ENCODE measurements at places on chromosomes 1 and 21. TPM values are rescaled to one million over a fixed set of nuclear protein-coding genes. Genes with fewer than 3 reads are reported as not detected.

GRCh38 chr1:21189906-21190500, 13.3 kb upstream of the EIF4G3 start:
- no peaks in the 10 kb centered on the region for H3K36me3 ChIP-seq
- no peaks in the 10 kb centered on the region for H3K4me1 ChIP-seq
- DNase-seq = no peak
- H3K27ac ChIP-seq = no peak overlapping the region
- no peak overlapping the region for H3K4me3 ChIP-seq

GRCh38 chr1:218498056-218498938, 153.2 kb downstream of the TGFB2 start:
- H3K4me1 ChIP-seq = no peaks in the 10 kb centered on the region
- H3K4me3 ChIP-seq = no peak overlapping the region
- H3K27me3 ChIP-seq = no peaks in the 10 kb centered on the region
- no peak for DNase-seq

GRCh38 chr1:182392050-182393028, 749 bp upstream of the GLUL start:
- no peak overlapping the region for H3K4me3 ChIP-seq
- no peaks in the 10 kb centered on the region for H3K36me3 ChIP-seq
- peaks cover 17% of the 10 kb centered on the region for H3K27me3 ChIP-seq
- H3K27ac ChIP-seq = no peak overlapping the region

DNA sequence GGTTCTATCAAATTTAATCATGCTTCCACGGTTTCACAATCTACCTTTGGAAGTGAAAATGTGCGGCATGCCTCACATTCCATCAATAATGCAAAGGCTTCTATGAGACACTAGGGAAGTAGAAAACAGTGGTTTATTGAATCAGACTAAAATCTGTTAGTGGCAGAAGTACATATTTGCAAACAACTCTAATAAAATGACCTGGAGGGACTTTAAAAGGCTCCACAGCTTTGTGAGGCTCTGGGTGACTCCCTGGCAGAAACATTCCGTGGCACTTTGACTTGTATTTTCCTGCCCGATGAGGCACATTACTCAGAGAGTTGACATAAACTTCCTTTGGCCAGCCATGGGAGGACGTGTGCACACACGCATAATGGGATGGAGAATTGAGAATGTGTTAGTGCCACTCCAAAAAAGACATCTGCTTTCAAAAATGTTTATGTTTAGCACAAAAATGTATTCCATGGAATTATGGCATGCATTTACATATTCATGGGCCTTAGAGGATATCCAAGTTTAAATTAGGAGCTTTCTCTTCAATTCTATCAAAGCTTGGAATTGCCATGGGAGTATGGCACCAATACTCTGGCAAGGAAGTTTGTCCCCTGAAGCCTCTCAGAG, 60.0 kb upstream of the SSX2IP start:
- H3K4me3 ChIP-seq = no peak overlapping the region
- H3K27me3 ChIP-seq = peaks cover 20% of the 10 kb centered on the region
- H3K36me3 ChIP-seq = no peaks in the 10 kb centered on the region
- DNase-seq = no peak
- no peaks in the 10 kb centered on the region for H3K4me1 ChIP-seq

DNA sequence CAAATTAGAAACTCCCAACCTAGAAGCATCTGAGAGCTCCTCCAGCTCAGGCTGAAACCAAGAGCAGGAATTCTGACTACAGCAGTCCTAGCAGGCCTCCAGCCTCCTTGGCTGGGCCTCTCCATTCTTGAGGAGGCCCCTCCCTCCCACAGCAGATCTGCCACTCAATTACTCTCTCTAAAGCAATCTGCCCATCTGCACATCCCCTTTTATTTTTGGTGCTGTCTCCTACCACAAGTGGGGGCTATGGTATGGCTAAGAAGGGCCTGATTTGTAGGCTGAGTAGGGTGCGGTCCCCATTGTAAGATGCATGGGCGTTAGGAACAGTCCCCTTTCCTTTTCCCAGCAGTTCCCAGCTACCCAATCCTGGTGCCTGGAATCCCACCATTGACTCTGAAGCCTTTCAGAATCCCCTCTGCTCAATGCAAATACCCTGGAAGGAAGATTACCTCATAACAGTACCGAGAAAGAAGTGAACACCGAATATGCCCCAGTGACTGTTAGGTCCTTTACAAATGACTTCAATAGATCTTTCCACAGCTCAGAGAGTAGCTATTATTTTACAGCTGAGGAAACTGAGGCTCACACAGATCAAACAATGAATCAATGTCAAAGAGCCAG, 11.6 kb upstream of the TTC39A start:
- no peaks in the 10 kb centered on the region for H3K36me3 ChIP-seq
- H3K27ac ChIP-seq = no peak overlapping the region
- no peak overlapping the region for H3K4me3 ChIP-seq
- no peak for DNase-seq

DNA sequence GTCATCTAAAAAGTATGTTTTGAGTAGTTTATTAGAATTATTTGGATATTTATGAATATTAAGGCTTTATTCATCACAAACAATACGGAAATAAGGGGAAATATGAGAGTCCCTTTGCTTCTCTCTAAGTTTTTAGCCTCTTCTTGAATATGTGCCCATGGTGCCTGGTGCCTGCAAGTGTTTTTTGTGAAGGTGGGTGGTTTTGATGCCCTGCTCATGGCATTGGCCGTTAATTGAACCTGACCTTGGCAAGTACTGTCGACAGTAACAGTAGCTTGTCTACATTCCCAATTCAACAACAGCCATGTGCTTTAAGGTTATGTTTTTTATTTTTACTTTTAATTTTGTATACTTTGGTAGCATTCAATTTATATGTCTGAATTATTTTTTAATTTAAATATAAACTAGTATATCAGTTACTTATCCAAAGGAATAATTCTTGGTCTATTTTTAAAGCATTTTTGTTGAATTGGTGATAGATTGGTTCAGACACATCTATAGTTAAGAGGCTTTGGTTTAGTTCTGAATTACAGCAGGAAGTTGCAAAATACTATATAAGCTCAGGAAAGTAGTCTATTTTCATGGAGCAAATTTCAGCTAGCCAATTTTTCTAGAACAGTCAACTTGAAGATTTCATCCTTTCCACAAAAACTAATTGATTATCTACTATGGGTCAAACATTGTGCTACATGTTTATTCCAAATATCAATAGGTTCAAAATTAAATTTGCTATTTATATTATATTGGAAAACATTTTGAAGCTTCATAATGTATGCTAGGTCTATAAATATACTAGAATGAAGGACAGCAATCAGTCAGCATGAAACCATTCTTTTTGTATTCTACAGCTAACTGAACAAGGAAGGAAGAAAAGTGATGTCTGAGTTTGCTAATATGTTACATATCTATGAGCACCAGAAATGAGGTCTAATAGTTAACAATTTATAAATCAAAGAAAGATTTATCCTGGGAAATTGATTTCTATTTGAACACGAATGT, 184.4 kb downstream of the MRPL39 start:
- H3K27ac ChIP-seq = no peak overlapping the region
- no peak overlapping the region for H3K4me3 ChIP-seq
- no peaks in the 10 kb centered on the region for H3K27me3 ChIP-seq
- DNase-seq = no peak
- H3K36me3 ChIP-seq = no peaks in the 10 kb centered on the region

- H3K27me3 ChIP-seq = no peaks in the 10 kb centered on the region
- H3K4me1 ChIP-seq = no peaks in the 10 kb centered on the region
- H3K36me3 ChIP-seq = no peaks in the 10 kb centered on the region
- no peak overlapping the region for H3K27ac ChIP-seq
Measured at GRCh38 chr1:38624336-38625039, 235.1 kb downstream of the RRAGC start.

DNA sequence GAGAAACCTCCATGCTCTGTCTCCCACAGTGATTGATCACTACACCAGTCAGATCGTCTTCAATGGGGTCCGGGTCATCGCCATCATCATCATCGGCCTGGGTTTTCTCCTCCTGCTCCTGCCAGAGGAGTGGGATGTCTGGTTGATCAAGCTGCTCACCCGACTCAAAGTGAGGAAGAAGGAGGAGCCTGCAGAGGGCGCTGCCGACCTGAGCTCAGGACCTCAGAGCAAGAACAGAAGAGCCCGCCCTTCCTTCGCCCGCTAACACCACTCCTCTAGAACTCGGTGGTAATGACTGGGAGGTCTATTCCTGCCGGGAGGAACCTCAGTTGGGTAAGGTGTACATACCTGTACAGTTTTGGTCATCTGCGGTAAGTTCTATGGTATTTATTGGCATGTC, 50.3 kb upstream of the COA6 start:
- peak; percentile 35 for DNase-seq
- no peaks in the 10 kb centered on the region for H3K27me3 ChIP-seq
- H3K4me3 ChIP-seq = no peak overlapping the region
- no peaks in the 10 kb centered on the region for H3K36me3 ChIP-seq
- H3K4me1 ChIP-seq = peaks cover 12% of the 10 kb centered on the region

DNA sequence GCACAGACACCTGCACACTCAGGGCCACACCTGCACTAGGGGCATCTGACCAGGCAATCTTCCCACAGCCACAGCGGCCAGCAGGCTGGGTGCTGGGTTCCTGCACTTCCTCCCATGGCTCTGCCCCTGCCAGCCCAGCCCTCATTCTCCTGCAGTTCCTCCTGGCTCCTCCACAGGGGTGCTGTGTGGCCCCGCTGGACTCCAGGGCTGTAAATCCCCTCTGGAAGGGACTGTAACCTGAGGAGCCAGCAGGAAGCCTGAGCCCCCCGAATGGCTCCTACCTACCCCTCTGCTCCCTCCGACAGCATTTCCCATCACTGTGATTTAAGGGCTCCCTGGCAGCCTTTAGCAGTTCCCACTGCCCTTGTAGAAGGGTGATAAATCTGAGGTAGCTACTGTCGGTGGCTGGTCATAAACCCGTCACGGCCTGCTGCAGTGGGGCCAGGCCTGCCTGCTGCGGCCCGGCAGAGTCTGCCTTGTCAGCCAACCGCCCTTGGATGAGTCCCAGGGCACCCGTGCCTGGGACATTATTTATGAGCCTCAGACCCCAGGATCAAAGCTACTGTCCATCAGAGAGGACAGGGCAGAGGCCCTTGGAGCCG, 8.8 kb downstream of the UBL4B start:
- no peak overlapping the region for H3K4me3 ChIP-seq
- H3K36me3 ChIP-seq = no peaks in the 10 kb centered on the region
- no peak for DNase-seq
- H3K27ac ChIP-seq = no peak overlapping the region

GRCh38 chr1:246773213-246773641, 49.0 kb downstream of the SCCPDH start:
- H3K27me3 ChIP-seq = no peaks in the 10 kb centered on the region
- no peaks in the 10 kb centered on the region for H3K36me3 ChIP-seq
- no peak overlapping the region for H3K27ac ChIP-seq
- peak overlapping the region; percentile 7 for H3K4me3 ChIP-seq

DNA sequence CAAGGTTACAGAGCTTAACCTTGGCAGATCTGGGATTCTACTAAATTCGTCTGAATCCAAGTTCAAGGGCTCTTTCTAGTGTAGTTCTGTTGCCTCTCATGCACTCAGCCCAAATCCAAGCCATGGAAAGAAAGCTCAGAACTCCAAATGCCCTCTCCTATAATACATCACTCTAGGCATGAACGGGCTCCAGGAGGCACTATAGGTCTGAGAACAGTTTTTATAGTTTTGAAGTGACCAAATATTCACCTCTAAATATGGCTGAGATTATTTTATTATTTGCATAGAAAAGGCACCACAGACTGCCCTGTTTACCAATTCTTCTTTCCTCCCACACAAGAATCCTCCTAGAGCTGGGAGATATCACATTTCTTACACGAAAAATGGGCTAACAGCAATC, 327.9 kb upstream of the BEND5 start:
- no peak overlapping the region for H3K27ac ChIP-seq
- H3K36me3 ChIP-seq = no peaks in the 10 kb centered on the region
- no peak for DNase-seq
- no peaks in the 10 kb centered on the region for H3K27me3 ChIP-seq
- no peaks in the 10 kb centered on the region for H3K4me1 ChIP-seq

DNA sequence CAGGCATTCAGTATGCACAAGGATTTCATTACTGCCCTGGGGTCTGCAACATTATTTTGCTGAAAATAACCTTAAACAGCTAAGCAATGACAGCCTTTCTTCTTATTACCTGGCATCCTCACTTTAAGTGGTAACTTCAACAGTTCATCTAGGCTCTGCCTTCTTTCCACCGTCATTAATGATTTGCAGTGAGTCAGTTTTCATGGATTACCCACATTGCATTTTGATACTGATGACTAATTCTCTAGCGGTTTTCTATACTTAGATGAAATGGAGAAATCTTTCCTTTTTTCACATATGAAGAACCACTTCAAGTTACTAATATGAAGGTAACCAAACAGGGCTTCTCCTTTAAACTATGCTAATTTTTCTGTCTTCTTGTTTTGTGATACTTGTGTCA, 226.9 kb upstream of the TMPRSS15 start:
- no peaks in the 10 kb centered on the region for H3K36me3 ChIP-seq
- no peaks in the 10 kb centered on the region for H3K27me3 ChIP-seq
- H3K27ac ChIP-seq = no peak overlapping the region
- H3K4me3 ChIP-seq = no peak overlapping the region

GRCh38 chr1:25006770-25007169, 76.7 kb upstream of the RUNX3 start:
- no peaks in the 10 kb centered on the region for H3K36me3 ChIP-seq
- H3K27ac ChIP-seq = no peak overlapping the region
- no peaks in the 10 kb centered on the region for H3K27me3 ChIP-seq
- peaks cover 4% of the 10 kb centered on the region for H3K4me1 ChIP-seq
- H3K4me3 ChIP-seq = no peak overlapping the region
- DNase-seq = no peak

The OR2M3 gene
- total RNA-seq = not detected

The TRAF5 gene
- total RNA-seq = 58.3 TPM

The GJA9 gene
- not detected for total RNA-seq

The RAB4A gene
- total RNA-seq = 33.4 TPM

The SLX9 gene
- 21.8 TPM for total RNA-seq
